ENCODE measurements at places on chromosomes 1 and 21.

DNA sequence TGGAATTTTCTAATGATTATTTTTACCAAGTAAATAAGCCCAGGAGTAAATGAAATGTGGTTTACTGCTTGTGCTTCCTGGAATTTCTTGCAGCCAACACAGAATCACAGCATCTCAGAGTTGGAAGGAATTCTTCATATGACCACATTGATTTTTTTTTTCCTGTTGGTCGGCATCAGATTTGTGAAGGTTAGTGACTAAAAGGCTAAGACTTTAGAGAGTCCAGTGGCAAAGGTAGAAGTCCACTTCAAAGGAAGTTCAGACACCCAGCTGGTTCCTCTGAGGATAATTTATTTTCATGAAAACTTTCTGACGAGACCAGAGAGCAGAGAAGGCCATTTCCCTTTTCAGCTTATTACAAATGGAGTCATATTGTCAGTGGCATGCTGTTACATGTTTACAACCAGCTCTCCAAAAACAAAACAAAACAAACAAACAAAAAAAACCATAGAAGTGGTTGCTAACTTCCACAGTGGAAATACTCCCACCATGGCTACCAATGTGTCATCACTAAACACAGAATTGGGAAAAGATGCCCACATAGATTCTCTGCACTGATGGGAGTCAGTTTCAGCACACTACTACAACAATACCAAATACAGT lies 77.2 kb upstream of the CDC42BPA start:
- no peak for DNase-seq

- no peak for DNase-seq
Measured at GRCh38 chr1:169945181-169945580, 51.5 kb upstream of the SCYL3 start.

GRCh38 chr1:32240140-32240951 lies 6.7 kb upstream of the FAM167B start:
- no peak for DNase-seq

DNA sequence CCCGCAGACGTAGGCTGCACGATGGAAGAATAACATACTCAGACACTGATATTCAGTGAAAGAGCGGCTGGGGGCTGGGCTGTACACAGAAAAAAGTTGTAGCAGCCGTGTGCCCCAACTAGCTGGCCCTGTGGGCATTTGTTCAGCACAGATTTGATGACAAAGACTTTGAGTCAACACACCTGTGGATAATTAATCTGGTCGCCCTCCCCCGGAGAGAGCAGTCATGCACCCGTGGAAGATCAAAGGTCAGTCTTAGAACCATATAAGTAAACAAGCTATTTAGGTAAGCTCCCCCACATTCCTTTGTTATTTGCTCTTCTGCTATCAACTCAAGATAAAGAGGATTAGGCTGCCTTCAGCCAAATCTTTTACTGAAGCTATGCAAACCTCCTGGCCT lies 148.4 kb upstream of the HMCN1 start:
- no peak for DNase-seq

GRCh38 chr1:158146165-158146564 lies 34.5 kb upstream of the CD1D start:
- no peak for DNase-seq

DNA sequence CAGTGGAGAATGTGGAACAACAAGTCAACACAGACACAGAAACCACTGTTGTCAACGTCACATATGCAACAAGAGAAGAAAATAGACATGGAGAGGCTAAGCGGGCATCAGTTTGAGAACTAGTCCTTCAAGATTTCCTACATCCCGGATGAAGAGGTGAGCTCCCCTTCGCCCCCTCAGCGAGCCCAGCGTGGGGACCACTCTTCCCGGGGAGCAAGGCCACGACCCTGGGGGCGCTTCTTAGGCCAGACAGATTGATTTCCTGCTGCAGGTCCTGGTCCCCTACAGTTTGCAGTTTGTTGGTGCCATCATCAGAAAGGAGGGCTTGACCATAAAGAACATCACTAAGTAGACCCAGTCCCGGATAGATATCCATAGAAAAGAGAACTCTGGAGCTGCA lies 113.0 kb downstream of the NBPF12 start:
- DNase-seq = no peak

GRCh38 chr1:9922342-9922741 lies 12.3 kb upstream of the CTNNBIP1 start:
- DNase-seq = no peak

DNA sequence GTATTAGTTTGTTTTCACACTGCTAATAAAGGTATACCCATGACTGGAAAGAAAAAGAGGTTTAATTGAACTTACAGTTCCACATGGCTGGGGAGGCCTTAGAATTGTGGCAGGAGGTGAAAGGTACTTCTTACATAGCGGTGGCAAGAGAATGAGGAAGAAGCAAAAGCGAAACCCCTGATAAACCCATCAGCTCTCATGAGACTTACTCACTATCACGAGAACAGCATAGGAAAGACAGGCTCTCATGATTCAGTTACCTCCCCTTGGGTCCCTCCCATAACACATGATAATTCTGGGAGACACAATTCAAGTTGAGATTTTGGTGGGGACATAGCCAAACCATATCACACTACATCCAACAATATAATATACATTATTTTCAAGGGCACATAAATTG lies 145.7 kb upstream of the BARHL2 start:
- no peak for DNase-seq

DNA sequence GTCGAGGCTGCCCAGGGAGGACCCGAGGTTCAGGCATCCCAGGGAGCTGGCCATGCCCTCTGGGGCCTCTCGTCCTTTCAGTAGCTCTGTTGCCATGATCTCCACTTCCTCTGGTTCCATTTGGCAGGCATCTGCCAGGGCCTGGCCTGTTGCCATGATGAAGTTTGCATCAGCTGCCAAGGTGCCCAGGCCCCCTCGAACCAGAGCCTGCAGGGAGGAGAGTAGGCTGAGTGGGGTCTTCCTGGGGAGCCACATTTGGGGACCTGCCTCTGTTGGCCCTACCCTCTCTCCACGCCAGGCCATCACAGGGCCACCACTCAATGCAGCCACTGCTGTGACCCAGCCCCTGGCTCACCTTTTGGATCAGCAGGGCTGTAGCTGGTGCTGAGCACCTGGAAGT lies 16.4 kb upstream of the KIF21B start:
- no peak for DNase-seq

GRCh38 chr21:14559102-14559501 lies 13.0 kb upstream of the SAMSN1 start:
- no peak for DNase-seq

- DNase-seq = no peak
Measured at GRCh38 chr1:1425426-1425752, 4.3 kb upstream of the ANKRD65 start.

DNA sequence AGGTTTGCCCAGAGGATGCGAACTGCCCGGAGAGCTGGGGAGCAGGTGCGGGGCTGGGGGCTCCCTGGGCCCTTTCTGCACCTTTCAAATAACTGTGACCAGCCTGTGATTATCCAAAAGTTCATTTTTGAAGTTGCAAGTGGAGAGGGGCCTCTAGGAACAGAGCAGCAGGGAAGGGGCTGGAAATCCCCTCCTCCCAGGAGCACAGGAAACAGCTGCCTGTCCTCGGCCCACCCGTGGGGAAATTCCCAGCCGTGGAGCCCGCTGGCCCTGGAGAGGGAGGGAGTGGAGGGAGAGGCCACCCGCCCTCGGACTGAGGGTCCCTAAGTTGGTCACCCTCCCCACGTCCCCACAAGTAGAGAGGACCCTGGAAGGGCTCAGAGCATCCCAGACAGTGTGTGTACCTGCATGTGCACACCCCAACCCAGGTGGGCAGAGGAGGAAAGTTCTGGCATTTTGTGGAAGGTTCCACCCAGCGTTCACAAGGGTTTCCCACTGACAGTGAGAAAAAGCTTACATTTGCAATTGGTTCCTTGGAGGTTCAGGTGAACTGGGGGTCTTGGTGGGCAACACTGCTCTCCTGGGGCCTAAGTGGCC lies 1.2 kb upstream of the TNFRSF4 start:
- no peak for DNase-seq

GRCh38 chr1:115261496-115261895 lies 76.6 kb downstream of the NGF start:
- DNase-seq = no peak

GRCh38 chr1:159921251-159921650 lies 4.1 kb downstream of the TAGLN2 start:
- DNase-seq = no peak

GRCh38 chr1:55716610-55717009 lies 501.4 kb upstream of the USP24 start:
- DNase-seq = no peak

- no peak for DNase-seq
Measured at GRCh38 chr1:116721451-116722007, 32.7 kb upstream of the CD2 start.

- no peak for DNase-seq
Measured at GRCh38 chr1:98201666-98202081, 280.8 kb upstream of the DPYD start.

DNA sequence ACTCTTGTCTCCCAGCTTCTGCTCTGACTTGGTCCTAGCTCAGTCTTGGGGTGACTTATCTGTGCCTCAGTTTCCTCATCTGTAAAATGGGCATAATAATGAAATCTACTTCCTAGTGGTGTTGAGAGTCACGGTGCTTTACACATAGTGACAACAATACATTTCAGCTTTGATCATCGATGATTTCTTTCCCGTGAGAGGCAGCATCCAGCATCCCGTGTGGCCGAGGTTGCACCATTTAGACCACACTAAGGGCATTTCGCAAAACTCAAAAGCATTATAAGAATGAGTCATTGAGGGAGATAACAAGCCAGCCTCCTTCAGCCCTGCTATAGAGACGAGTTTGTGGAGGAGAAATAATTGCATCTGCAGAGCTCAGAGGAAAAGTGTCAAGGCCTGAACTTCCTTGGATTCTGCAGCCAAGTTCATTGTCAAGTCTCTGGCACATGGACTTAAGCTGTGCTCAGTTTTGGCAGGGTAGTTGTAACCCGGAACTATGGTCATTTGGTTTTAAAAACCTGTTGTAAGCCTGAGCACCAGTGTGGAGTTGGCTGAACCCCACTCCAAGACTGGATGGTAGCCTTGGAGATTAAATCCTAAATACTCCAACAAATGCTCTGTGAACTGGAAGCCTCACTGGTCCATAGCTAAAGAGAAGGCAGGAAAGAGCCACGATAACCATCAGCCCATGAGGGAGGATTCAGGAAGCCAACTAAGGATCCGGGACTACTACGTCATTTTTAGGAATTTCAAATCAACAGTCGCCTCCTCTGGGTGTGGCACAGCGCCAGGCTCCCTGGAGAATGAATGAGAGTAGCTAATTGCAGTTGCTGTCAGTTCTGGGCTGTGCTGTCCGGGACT lies 64.2 kb downstream of the TCP10L start:
- DNase-seq = no peak

DNA sequence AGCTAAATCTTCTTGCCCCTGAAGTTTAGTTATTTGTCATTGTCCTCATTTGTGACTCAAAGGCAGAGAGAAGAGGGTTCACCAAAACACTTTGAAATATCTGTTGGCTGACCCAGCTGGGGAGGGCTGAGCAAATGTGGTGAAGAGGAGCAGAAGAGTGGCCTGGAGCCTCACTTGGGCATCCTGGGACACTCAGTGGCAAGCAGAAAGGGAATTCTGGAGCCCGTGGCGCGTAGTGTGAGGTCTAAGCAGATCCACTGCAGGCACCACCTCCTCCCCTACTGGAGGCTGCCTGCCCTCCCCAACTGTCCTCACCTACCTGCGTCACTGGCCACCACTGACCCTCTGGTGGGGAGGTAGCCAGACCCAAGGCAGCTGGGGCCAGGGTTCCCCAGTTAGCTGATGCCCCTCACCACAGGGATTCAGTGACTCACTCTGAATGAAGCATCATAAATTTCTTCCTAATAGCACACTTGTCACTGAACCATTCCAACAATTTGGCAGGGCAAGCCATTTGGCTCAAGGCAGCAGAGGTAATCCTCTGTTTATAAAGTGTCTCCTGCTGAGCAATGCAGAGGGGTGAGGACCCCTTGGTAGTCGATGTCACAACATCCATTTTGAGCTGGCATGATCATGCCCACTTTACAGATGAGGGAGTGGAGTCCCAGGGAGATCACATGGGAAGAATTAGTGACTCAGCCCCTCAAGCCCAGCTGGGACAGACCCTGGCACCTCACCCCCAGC lies 80.3 kb downstream of the NENF start:
- DNase-seq = no peak

GRCh38 chr1:116989835-116990234 lies 11.7 kb upstream of the CD101 start:
- DNase-seq = no peak

GRCh38 chr1:160916666-160917065 lies 31.7 kb upstream of the ITLN1 start:
- no peak for DNase-seq

- DNase-seq = no peak
Measured at GRCh38 chr1:11184973-11185372, 4.2 kb upstream of the ANGPTL7 start.

GRCh38 chr1:39110882-39111281 lies 84.7 kb downstream of the NDUFS5 start:
- no peak for DNase-seq

DNA sequence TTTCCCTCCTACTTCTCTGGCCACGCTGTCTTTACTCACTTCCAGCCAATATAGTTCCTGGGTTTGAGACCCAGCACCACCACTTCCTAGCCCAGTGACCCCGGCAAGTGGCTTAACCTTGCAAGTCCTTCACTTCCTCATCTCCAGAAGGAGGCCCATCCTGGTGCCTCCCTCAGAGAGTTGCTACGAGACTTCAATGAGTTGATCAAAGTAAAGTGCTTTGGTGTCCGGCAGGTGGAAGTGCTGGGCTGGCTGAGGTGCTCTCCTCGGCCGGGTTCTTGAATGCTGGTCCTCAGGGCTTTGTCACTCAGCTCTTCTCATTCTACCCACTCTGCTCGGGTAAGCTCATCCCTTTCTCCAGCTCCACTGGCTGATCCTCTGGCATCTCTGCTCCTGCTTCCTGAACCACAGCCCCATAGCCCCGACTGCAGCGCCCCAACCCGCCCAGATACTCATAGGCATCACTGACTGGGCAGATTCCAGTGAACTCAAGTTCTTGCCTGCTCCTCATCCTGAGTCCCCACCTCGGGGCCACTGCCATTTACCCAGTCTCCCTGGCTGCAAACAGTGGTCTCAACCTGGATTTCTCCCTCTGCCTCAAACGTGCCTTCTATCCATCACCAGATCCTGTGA lies 75.8 kb upstream of the WNT4 start:
- no peak for DNase-seq

GRCh38 chr1:159200769-159201168 lies 3.9 kb upstream of the ACKR1 start:
- DNase-seq = no peak

DNA sequence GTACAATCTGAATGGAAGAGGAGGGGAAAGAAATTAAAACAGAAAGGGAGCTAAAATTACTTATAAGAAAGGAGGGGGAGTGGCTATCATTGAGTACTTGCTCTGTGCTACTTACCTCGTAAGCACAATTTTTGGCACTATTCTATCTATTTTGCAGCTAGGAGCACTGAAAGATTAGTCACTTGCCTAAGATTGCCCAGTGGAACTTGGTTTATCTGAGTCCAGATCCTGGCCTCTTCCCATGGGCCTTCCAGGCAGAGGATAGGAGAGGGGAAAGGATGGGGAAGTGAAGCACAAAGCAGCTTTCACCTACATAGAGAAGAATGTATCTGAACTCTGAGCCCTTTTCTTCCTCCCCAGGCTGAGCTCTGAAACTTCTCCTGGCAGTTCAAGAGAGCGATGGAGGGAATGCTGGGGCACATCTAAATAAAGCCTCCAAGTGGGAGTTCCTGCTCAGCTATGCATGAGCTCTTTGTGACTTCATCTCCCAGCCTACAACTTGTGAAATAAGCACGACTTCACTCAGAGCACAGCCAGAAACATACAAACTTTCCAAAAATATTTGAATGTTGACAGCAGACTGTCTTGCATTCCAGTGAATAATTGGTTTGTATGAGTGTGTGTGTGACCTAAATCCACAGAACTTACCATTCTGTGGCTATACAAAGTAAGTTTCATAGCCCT lies 29.4 kb downstream of the HMGB4 start:
- no peak for DNase-seq

GRCh38 chr1:215140135-215140534 lies 57.6 kb downstream of the KCNK2 start:
- DNase-seq = no peak
